ENCODE measurements at places on chromosomes 3 and 15.

DNA sequence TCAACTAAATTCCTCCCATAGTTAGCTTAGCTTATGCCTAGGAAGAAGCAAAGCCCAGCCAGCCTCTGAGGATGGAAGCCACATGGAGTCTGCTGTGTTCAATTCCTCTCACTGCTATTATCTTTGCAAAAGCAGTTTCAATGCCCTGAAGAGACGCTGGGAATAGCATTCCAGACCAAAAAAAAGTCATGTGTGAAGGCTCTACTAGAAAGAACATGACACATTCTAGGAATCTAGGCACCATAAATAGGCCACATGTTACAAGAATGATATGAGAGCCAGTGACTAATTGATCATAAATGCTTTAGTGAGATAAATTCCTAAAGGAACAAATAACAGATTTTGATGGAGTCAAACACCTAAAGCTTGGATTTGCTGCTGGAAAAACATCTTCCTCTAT, 800.8 kb downstream of the TUSC7 start:
- no peak for DNase-seq

DNA sequence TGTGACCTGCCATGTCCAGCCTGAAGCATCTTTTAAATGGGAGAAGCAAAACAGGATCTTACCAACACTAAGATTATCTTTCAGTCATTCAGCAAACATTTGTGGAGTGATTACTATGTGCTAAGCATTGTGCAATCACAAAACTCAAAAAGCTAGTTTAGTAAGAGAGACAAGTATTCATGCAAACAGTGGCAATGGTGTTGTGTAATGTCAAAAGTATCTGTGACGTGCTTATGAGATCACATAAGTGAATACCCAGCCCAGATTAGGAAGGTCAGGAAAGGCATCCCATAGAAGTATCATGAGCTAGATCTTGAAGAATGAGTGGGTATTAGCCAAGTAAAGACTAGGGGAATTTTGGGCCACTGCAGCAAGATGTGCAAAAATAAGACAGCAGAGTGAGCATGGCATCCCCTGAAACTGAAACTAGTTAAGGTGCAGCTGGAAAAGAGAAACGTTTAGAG, 32.1 kb downstream of the SEC62 start:
- DNase-seq: peak; percentile 31

GRCh38 chr3:16528581-16528993, 15.1 kb upstream of the RFTN1 start:
- no peak for DNase-seq

GRCh38 chr3:64039332-64039731, 16.0 kb upstream of the PSMD6 start:
- DNase-seq: no peak

- no peak for DNase-seq
These were observed 907.8 kb downstream of the NTRK3 start for GRCh38 chr15:87348746-87349145.

- peak; percentile 32 for DNase-seq
These were observed 1.2 kb downstream of the PIGB start for GRCh38 chr15:55320238-55320550.

DNA sequence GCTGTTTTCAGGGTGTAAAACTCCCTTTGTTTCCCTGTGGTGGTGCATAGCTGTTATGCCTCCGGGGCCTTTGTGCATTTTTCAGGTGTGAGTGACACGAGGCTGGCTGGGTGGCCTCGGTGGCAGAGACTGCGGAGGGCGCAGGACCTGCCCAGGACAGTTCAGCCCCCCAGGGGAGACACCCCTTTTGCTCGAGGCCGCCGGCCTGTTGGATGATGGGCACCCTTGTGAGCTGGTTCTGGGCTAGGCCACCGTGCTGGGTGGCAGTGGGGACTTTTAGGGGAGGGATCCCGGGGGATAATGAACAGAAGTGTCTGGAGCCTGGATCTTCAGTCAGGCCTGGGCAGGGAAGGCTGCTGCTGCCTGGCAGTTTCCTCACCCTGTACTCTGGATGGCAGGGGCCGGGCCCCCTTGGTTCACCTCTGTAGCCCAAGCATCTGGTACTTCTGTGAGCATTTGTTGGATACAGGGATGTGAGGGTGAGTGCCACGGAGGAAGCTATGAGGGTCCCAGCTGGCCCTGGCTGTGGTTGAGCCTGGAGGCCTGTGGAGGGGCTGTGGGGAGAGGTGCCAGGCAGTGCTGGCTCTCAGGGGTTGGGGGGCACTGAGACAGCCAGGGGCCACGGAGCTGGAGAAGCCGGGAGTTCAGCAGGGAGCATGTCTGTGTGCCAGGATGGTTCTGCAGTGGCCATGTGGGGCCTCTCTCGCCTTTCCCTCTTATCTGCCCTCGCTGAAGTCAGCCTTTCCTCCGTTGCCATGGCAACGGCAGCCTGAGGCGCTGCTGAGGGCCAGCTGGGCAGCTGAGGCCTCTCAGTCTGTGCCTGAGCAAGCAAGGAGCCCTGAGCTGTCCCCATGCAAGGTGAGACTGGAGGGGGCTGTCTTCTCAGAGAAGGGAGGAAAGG, 49.0 kb downstream of the KY start:
- peak; percentile 8 for DNase-seq

DNA sequence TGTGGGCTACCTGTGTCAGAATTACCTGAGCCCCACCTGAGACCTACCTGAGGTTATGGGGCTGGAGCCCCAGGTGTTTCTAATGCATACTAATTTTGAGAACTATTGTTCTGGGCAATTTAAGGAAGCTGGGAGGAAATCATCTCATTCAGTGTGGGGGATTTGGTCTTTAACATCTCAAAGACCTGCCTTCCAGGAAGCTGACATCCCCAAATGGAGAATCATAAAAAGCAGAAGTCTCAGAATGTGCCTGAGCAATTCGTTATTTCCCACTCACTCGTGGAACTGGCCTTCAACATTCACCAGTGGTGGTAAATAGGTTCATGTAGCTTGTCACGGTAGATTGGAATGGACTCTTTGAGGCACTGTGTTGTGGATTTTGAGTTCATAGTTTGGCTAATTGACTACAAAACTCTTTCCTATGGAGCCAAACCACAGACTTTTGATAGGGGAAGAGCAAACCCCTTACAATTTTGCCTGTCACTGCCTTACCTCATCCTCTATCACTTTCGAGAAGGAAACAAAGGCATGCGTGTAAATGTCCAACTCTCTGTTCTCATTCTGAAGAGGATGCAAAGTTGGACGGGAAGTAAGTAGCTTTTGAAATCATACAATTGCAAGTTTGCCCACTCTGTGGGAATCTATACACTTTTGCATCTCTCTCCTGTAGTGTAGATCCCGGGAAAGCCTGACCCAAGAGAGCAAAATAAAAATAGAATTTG, 521.0 kb upstream of the MDFIC2 start:
- no peak for DNase-seq

DNA sequence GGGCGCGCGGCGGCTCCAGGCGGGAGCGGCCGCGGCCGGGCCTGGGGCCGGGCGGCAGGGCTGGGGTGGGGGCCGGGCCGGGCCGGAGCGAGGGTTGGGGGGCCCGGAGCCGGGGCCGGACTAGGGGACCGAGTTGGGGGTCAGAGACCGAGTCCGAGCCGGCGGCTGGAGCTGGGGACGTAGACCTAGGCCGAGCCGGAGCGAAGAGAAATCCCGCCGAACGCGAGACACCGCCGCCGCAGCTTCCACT, 37.3 kb downstream of the HMCES start:
- no peak for DNase-seq

DNA sequence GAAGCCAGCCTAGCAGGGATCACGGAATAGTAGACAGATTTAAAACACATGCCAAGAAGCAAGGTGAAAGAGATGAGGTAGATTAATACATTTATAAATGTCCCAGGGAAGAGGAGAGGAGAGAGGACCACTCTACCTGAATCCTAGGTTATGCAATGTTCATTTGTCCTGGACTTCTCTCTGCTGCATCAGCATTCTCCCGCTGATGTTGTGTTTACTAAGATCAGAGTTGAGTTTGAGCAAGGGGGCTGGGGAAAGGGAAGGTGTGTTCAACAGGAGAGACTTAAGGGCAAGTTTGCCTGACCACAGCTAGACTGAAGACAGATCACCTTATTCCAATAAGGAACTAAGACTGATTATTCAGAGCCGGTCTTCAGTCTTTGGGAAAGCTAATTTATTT, 1.1 kb upstream of the KPNA1 start:
- DNase-seq: no peak

- peak; percentile 87 for DNase-seq
These were observed at the start of the genes OSBPL10 and ZNF860 for GRCh38 chr3:31981206-31982181. Gene OSBPL10 (minus strand): TSS chr3:31981262. CDS start chr3:31981179, 83 bp downstream. Gene ZNF860 (plus strand): TSS chr3:31981750. CDS start chr3:31989080, 7,330 bp downstream.

GRCh38 chr15:71811036-71811736, 832 bp downstream of the NR2E3 start:
- DNase-seq: no peak

DNA sequence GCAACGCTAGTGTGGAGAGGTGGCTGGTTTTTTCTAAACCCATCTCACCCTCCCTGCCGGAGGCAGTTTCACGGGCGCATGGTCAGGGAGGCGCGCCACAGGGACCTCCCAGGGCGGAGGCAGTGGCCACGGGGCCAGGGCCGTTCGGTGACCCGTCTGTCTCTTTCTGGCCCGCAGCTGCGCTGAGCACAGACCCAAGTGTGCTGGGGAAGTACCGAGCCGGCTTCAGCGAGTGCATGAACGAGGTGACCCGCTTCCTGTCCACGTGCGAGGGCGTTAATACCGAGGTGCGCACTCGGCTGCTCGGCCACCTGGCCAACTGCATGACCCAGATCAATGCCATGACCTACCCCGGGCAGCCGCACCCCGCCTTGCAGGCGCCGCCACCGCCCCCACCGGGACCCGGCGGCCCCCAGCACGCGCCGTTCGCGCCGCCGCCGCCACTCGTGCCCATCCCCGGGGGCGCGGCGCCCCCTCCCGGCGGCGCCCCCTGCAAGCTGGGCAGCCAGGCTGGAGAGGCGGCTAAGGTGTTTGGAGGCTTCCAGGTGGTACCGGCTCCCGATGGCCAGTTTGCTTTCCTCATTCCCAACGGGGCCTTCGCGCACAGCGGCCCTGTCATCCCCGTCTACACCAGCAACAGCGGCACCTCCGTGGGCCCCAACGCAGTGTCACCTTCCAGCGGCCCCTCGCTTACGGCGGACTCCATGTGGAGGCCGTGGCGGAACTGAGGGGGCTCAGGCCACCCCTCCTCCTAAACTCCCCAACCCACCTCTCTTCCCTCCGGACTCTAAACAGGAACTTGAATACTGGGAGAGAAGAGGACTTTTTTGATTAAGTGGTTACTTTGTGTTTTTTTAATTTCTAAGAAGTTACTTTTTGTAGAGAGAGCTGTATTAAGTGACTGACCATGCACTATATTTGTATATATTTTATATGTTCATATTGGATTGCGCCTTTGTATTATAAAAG, 1.8 kb downstream of the HES1 start:
- DNase-seq: peak; percentile 28

DNA sequence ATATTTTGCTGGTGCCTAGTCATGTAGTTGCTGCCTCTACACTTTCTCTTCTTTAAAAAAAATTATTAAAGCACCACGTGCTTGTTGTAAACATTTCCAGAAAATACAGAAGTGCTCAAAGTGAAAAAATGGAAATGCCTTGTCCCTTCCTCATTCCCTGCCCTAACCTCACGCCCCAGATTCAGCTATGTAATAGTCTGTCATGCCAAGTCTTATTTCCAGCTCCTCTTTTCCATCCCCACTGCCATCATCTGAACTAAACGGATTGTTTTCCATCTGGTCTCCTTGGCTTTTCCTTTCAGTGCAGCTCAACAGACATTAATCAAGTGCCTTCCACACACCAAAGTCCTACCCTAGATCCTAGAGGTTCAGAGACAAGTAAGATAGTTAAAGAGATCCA, 15.5 kb downstream of the ZNF774 start:
- DNase-seq: no peak

- no peak for DNase-seq
These were observed 41.5 kb downstream of the ABHD2 start for GRCh38 chr15:89129816-89130134.

DNA sequence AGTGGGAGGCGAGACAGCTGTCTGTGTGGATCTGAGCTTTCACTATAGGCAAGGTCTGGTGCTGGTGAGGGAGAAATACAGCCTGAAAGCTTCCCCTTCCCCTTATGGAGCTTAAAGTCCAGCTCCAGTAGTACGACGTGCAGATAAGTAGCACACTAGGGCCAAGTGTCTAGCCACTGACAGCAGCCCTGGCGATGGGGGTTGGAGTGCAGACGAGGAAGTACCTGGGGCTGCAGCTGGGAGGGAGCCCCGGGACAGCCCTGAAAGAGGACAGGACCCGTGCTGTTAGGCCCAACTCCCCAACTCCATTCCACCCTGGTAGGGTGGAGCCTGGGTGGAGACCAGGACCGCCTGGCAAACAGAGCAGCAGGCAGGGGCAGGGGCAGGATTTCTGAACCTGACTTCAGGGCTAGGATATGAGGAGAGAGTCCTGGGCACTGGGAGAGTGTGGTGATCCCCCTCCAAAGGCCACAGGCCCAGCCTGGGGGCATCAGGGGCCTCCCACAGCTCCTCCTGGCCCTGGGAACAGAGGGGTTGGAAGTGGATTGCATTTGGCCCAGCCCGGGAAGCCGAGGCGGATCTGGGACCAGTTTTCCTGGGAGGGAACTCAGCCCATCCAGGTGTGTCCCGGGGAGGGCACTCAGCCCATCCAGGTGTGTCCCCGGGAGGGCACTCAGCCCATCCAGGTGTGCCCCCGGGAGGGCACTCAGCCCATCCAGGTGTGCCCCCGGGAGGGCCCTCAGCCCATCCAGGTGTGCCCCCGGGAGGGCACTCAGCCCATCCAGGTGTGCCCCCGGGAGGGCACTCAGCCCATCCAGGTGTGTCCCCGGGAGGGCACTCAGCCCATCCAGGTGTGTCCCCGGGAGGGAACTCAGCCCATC, 42.8 kb downstream of the BDH1 start:
- no peak for DNase-seq

DNA sequence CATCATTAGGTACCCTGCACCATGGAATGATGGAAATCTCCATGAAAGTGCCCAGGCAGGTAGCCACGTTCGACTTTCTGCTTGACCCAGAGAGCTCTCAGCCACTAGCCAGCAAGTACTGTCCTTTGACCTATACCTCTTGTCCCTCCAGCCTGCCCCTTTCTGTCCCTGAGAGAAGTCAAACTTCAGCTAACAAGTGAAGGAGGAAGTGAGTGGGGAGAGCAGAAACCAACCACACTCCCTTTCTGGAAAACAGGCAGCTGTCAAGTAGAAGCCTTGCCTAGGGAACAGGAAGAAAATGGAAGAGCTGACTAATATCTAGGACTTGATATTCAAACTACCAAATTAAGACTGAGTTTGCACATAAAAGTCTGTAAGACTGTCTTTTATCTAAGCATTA, 30.3 kb upstream of the FSTL1 start:
- no peak for DNase-seq

DNA sequence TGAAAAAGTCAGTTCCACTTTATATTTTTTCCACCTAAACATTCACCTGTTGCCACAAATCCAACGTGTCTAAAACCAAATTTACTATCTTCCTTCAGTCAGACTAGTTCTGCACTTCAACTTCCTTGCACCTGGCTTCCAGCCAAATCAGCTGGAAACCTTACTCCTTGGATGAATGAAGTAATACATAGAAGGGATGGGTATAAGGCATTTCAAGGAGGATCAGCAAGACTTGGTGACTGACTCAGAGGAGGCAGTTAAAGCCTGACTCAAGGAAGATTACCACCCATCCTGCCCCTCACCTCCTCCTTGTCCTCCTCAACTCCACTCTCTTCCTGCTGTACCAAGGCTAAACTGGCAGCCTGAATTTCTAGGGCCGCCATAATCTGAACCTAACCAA, 37.1 kb downstream of the QTRT2 start:
- DNase-seq: peak; percentile 55

Measured in RKO (cell line).